ENCODE measurements at places on chromosomes 11 and 22.

GRCh38 chr11:117501237-117501898, 173.7 kb downstream of the CEP164 start:
- no peak overlapping the region for H3K4me3 ChIP-seq
- no peak overlapping the region for H3K27ac ChIP-seq
- no peaks in the 10 kb centered on the region for H3K36me3 ChIP-seq

GRCh38 chr22:27135031-27135981, 477.9 kb downstream of the MIAT start:
- no peak overlapping the region for H3K27ac ChIP-seq
- H3K27me3 ChIP-seq, result no peaks in the 10 kb centered on the region
- no peak for DNase-seq
- H3K4me1 ChIP-seq, result no peaks in the 10 kb centered on the region
- H3K36me3 ChIP-seq, result no peaks in the 10 kb centered on the region

DNA sequence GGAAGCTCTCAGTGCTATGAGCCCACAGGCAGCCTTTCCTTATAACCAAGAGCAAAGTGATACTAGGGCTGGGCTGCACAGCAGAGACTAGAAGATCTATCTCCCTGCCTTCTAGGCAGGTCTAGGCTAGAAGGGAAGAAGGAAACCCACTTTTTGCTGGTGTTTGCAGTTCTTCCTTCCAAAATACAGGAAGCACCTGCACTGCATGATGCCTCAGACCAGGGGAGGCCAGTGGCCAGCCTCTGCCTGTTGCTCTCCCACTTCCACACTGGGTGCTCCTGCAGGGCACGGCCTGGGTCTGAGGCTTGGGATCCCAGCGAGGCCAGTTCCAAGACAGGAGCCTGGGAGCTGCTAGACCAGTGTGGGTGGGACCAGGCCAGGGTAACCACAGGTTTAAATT, 6.0 kb upstream of the UCP3 start:
- no peak overlapping the region for H3K4me3 ChIP-seq
- peaks cover 5% of the 10 kb centered on the region for H3K4me1 ChIP-seq
- no peaks in the 10 kb centered on the region for H3K36me3 ChIP-seq
- no peak overlapping the region for H3K27ac ChIP-seq

DNA sequence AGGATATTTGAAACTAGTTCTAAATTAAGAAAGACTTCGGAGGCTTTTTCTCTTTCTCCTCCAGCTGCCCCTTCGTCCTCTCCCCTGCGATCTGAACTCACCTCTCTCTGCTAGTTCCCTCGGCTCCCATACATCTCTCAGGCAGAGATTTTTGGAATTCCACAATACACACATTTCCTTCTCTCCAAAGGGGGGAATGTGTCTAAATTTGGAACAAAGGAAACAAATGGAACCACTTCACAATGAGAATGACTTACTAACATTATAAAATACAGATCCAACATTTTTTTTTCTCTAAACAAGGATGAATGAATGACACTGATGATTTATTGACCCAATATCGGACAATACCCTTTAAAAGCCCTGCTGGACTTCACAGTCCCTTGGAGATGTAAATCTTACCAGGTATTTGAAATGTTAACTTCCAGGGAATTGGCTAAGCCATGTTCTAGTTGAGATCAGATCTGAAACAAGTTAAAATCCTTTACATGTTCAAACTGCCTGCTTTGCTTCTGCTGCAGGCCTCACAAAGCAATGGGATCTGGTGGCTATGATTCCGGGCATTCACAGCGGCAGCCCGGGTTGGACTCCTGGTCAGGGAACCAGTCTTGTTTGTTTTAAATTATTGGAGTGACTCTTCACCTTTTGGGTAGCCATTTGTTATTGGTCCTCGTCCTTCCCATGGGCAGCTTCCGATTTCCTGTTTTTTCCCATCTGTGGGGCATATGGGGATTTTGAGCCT, 20.5 kb upstream of the GSTP1 start:
- no peak for DNase-seq
- no peak overlapping the region for H3K4me3 ChIP-seq
- H3K27ac ChIP-seq, result no peak overlapping the region
- H3K4me1 ChIP-seq, result no peaks in the 10 kb centered on the region
- H3K36me3 ChIP-seq, result no peaks in the 10 kb centered on the region

DNA sequence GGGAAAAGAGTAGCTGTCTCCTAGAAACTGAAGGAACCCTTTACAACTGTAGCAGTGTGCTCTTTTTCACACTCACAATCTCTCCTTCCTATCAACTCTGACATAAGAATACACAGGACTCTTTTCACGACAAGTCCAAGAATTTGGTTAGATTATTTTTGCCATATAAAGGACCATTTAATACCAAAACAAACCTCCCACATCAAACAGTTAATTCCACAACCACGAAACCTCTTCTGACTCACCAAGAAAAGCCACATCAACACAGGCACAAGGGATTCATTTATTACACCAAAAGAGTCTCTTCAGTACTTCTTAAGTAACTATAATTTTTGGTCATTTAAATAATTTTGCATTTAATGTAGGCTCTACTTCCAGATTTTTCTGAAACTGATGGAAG, 222.6 kb upstream of the PITPNB start:
- H3K4me3 ChIP-seq, result no peak overlapping the region
- no peaks in the 10 kb centered on the region for H3K4me1 ChIP-seq
- no peaks in the 10 kb centered on the region for H3K36me3 ChIP-seq
- H3K27me3 ChIP-seq, result no peaks in the 10 kb centered on the region
- peak overlapping the region; percentile 53 for H3K27ac ChIP-seq

GRCh38 chr11:94732617-94733281, 35.4 kb upstream of the AMOTL1 start:
- no peak overlapping the region for H3K4me3 ChIP-seq
- no peaks in the 10 kb centered on the region for H3K27me3 ChIP-seq
- peak overlapping the region; percentile 80 for H3K27ac ChIP-seq
- no peak for DNase-seq
- H3K4me1 ChIP-seq, result no peaks in the 10 kb centered on the region
- no peaks in the 10 kb centered on the region for H3K36me3 ChIP-seq

DNA sequence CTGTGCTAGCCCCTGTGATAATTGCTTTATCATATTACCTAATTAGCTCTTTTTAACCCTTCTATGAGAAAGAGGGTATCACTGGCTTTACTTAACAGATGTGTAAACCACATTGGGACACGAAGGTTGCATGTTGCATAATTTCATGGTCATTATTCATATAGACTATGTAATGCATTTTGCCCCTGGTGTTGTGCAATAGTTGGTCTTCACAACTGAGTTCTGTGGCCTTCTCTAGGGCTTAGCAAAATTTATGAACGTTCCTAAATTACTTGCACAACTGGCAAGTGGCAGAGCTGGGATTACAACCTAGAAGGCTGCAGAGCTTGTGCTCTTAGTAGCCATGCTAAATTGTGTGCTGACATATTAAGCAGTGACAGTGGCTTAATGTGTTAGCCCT, 34.6 kb upstream of the PDGFD start:
- no peak overlapping the region for H3K27ac ChIP-seq
- no peaks in the 10 kb centered on the region for H3K36me3 ChIP-seq
- no peaks in the 10 kb centered on the region for H3K4me1 ChIP-seq
- H3K4me3 ChIP-seq, result no peak overlapping the region
- no peaks in the 10 kb centered on the region for H3K27me3 ChIP-seq
- DNase-seq, result no peak

GRCh38 chr11:77598195-77598594, 8.4 kb downstream of the AQP11 start:
- H3K36me3 ChIP-seq, result no peaks in the 10 kb centered on the region
- no peaks in the 10 kb centered on the region for H3K4me1 ChIP-seq
- H3K4me3 ChIP-seq, result no peak overlapping the region
- H3K27ac ChIP-seq, result no peak overlapping the region

DNA sequence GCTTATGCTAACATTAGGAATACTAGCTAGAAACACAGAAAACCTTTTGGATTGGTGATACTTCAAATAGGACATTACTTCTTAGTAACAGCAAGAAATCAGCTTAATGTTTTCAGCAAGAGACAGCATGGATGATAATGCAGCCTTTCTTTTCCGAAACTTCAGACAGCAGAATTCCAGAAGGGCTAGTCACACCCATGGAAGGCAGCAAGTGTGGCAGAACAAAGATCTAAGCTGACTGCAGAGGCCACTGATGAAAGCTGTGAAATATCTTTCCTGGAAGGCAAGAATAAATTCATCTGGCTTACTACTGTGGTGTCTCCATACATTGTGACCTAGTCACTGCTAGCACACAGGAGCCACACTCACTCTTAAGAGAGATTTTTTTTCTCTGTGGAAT, 100.3 kb downstream of the CCDC83 start:
- DNase-seq, result no peak
- H3K4me3 ChIP-seq, result no peak overlapping the region
- H3K27me3 ChIP-seq, result no peaks in the 10 kb centered on the region
- peaks cover 6% of the 10 kb centered on the region for H3K36me3 ChIP-seq

Data from breast epithelium (tissue), 4 donors.